Activated naive CD4-positive, alpha-beta T cell treated with anti-CD3 and anti-CD28 coated beads, Interleukin-2, amount 10 ng/mL, durations not matched to agents 5 hours and 36 hours (primary cell): ENCODE measurements at places on chromosomes 6 and 20. TPM values are rescaled to one million over a fixed set of nuclear protein-coding genes. Genes with fewer than 3 reads are reported as not detected.

DDR1 gene
- total RNA-seq: 7.0 TPM

C6orf118 gene
- not detected for total RNA-seq

HRH3 gene
- total RNA-seq: not detected

UNC5CL gene
- total RNA-seq: 1.4 TPM

TGM2 gene
- 0.12 TPM for total RNA-seq
